ENCODE measurements at places on chromosomes 5 and 9.

DNA sequence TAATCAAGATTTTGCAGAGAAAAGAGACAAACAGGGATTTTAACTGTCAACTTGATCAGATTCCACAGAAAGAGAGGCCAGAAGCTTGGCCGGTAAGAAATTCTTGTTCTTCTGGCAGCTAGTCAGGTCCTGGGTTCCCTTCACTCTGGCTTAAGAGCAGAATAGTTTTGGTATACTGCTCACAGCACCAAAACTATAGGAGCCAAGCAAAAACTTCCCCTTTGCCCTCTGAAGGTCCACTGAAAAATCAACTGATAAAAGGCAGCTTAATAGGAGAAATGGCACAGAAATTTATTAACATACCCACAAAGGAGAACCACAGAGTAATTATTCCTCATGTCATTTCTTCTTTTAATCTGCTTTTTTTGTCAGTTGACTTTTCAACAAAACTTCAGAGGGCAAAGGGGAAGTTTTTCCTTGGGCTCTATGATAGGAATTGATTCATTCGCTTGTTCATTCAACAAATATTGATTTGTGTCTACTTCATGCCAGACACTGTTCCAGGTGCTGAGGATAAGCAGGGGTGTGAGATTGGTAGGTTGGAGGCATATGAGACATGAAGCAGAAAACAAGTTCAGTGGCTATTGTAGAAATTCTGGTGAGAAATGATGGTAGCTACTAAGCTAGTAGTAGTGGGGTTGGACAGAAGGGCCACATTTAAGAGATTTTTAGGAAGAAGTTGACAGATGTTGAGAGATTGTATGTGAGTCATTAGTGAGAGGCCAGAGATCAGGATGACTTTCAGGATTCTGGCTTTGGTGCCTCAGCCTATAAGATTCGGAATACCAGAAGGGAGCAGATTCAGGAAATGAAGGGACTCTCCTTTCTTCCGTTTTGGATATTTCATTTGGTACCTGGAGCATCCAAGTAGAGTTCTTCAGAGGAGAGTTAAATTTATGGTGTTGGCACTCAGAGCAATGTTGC, 20.6 kb upstream of the NNT start:
- DNase-seq, result no peak

GRCh38 chr5:1037123-1037670, 28.6 kb downstream of the NKD2 start:
- no peak for DNase-seq

- no peak for DNase-seq
Observed at GRCh38 chr5:98102936-98103335, 670.5 kb upstream of the RGMB start.

- DNase-seq, result peak; percentile 21
Observed at GRCh38 chr5:148957591-148958202, 105.2 kb downstream of the SH3TC2 start.

DNA sequence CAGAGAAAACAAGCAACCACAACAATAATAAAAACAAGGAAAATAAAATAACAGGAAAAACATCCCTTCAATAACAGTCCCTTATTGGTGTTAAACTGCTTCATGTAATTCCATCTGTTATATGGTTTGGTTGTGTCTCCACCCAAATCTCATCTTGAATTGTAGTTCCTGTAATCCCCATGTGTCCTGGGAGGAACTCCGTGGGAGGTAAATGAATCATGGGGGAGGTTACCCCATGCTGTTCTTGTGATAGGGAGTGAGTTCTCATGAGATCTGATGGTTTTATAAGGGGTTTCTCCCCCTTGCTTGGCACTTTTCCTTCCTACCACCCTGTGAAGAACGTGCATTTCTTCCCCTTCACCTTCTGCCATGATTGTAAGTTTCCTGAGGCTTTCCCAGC, 369.8 kb downstream of the TMEM232 start:
- DNase-seq, result no peak

DNA sequence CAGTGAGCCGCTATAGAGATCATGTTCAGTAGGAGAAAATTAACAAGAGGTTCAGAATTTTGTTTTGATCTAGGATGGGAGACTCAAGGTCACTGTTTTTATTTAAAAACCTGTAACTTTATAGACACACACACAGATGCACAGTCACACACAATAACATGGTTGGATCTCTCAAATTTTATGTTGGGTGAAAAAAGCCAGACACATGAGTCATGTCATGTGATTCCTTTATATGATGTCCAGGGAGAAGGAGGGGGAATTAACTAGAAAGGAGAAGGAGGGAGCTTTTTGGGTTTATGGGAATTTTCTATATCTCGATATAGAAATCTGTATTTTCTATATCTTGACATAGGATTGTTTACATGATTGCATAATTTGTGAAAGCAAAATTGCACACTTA, 17.1 kb downstream of the C6 start:
- no peak for DNase-seq

GRCh38 chr9:121826711-121827110, 175.3 kb downstream of the DAB2IP start:
- no peak for DNase-seq

- DNase-seq, result no peak
Observed at GRCh38 chr5:172420235-172420939, 33.9 kb downstream of the SH3PXD2B start.

DNA sequence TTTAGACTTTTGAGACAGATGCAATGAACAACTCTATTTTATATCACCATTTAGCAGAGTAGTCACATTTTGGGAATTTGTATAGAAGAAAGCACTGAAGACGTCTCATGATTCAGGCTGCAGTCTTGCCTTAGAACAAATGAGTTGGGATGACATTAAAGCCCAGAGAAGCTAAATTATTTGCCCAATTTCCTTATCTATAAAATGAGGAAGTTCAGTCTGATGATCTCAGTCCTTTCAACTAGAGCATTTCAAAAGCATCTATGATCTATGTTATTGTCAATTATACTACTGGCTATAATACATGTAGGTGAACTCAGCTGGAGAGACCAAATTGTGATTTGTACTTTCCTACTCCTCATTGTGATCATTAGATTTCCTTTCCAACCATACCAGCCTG, 154.1 kb downstream of the OSTF1 start:
- DNase-seq, result no peak

DNA sequence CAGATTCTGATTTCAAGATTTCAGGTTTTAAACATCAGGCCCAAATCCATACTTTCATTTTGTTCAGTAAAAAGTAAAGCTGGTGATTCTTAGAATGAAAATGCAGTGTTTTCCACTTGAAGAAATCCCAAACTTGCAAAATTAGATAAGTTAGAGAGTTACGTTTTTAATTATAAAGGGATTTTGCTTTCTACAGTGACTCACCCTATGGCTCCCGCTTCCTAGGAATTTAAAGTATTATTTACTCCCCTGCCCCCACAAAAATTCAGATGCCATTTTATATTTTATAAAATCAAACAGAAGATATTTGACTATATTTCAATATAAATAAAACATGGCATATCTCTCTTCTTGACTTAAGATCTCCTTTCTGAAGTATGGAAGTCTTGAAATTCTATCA, 402.9 kb downstream of the ZSWIM6 start:
- no peak for DNase-seq

DNA sequence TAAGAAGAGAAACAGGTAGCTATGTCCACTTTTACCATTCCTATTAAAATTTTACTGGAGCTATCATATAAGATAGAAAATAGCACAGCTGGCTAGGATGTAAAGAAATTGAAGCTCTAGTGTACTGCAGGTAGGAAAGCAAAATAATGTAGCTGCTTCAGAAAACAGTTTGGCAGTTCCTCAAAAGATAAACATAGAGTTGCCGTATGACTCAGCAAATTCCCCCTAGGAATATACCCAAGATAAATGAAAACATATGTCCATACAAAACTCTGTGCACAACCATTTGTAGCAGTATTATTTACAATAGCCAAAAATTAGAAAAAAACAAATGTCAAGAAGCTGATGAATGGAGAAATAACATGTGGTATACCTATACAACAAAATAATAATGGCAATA, 64.6 kb upstream of the SHISAL2B start:
- no peak for DNase-seq

DNA sequence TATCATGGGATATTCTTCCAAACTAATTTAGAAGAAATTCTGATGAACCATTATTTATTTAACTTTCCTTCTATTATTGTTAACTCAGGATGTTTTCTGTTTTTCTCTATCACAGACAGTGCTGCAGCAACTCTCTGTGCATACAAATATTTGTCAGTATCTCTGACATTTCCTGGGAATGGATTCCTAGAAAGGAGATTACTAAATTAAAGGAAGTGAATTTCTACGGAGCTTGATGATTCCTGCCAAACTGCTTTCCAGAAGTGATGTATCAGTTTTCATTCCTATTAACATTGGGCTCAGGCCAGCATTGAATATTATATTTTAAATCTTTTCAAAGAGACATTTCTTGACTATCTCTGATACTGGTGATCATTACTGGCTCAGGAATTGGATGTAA, 26.0 kb upstream of the MAST4 start:
- no peak for DNase-seq

DNA sequence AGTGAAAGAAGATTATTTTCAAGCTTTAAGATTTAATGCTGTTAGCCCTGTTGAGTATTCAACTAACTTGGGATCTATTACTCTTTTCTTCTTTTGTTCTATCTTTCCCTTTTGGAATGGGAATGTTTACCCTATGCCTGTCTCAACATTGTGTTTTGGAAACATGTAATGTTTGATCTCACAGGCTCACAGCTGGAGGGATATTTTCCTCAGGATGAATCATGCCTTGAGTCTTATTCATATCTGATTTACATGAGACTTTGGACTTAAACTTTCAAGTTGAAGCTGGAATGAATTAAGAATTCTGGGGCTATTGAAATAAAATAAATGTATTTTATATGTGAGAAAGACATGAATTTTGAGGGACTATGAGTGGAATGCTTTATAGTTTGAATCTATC, 607.8 kb upstream of the PTGER4 start:
- DNase-seq, result no peak

DNA sequence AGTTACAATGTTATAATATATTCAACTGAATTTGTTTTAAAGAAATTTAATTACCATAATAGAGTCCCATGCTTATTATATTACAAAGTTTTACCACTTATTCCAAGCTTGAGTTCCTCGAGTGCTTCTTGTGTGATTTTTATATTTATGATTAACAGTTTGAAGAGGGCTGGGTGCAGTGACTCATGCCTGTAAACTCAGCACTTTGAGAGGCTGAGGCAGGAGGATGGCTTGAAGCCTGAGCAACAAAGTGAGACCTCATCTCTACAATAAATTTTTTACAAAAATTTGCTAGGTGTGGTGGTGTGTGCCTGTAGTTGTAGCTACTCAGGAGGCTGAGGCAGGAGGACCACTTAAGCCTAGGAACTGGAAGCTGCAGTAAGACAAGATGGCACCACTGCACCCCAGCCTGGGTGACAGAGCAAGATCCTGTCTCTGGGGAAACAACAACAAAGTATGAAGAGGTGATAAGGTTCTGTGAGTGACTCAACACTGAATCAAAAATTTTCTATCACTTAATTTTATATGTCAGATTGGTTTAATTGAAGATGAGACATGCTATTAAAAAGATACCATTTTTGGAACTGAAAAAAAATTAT, 9.2 kb downstream of the POC5 start:
- DNase-seq, result no peak

GRCh38 chr5:87776785-87777184, 364.1 kb upstream of the CCNH start:
- no peak for DNase-seq

- DNase-seq, result no peak
Observed at GRCh38 chr9:111572950-111573604, 26.4 kb downstream of the PTGR1 start.

DNA sequence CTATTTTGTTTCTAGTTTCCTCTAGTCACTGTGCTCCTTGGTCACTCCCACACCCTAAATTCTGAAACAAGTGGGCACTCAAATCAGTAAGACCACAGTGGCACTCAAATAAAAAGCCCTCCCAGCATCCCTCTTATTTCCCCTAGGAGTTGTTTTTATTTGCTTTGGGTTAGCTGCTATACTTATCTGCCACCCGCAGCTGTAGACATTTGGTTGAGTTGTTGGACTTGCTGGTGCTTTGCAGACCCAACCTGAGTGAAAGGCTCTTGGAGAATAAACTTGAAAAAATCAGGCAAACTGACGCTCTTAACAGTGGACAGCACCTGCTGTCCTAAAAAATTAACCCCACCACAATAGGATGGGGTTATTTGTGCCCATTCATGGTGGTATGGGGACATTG, 203.0 kb downstream of the SPATA31A6 start:
- no peak for DNase-seq

GRCh38 chr5:59149271-59149670, 566.4 kb downstream of the RAB3C start:
- DNase-seq, result no peak

DNA sequence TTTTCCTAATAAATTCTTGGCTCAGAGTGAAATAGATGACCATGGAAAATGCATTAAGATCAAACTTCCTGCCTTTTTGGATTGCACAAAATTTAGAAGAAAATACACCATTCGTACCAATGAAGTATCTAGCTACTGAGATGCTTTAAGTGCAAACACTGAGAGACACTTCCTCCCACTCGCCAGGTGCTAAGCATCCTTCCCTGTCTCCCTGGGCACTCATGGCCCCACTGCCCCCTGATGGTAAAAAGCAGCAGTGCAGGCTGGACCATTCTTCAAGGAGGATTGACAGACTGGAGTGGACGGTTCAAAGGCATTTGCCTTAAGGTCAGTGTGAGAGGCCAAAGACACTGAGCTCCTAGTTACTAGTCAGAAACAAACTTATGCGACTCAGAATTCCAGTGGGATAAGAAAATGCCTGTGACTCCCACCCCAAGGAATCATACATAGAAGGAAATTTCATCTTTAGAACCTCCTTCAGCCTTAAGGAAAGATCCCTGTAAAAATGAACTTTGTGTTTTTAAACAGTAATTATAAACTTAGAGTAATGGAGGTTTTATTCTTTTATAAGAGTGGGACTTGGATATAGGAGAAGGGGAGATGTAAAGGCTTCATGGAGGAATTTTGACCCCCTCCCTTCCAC, 86.0 kb upstream of the SLC30A5 start:
- peak; percentile 47 for DNase-seq

All from stimulated activated naive CD4-positive, alpha-beta T cell treated with Interleukin-2 at 50 U/mL for 16 hours (primary cell).